ENCODE measurements at places on chromosomes 16 and 17. TPM values are rescaled to one million over a fixed set of nuclear protein-coding genes. Genes with fewer than 3 reads are reported as not detected.

RBFOX1 gene
- total RNA-seq: not detected

HEATR9 gene
- total RNA-seq: not detected

ZNF778 gene
- total RNA-seq: 6.6 TPM

ZG16 gene
- total RNA-seq: not detected

CCL17 gene
- total RNA-seq: not detected

KIF18B gene
- total RNA-seq: 3.9 TPM

ZNF286A gene
- total RNA-seq: 35.0 TPM

GH2 gene
- total RNA-seq: not detected

RASD1 gene
- total RNA-seq: 0.42 TPM

KRTAP3-2 gene
- not detected for total RNA-seq

MT1G gene
- not detected for total RNA-seq

DNA sequence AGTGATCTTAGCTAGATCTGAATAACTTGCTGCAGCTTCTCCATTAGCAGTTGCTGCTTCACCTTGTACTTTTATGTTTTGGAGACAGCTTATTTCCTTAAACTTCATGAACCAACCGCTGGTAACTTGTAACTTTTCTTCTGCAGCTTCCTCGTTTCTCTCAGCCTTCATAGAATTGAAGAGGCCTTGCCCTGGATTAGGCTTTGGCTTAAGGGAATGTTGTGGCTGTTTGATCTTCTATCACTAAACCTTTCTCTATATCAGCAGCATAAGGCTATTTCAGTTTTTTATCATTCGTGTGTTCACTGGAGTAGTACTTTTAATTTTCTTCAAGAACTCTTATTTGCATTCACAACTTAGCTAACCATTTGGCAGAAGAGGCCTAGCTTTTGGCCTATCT, 21.5 kb upstream of the TMEM92 start:
- no peak for DNase-seq

DNA sequence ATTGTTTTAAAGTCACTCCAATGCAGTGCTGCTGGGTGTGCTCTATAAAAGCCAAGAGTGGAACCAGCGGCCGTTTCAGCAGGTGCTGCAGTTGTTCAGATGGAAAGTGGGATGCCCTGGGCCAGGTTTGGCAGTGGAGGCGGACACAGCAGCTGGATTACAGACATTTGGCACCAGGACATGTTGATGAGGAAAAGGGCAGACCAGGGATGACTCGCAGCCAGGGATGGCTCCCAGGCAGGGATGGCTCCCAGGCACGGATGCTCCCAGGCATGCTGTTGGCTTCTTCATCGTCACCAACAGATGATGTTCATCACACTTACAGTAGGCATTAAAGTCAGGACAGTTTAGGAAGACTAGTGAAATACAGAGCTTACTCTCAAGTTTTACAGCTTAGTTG, 10.0 kb downstream of the GAN start:
- no peak for DNase-seq

GRCh38 chr16:30399435-30400186, 4.4 kb downstream of the ZNF48 start:
- DNase-seq: no peak

GRCh38 chr16:27868180-27868579, 195.3 kb downstream of the GSG1L start:
- no peak for DNase-seq

DNA sequence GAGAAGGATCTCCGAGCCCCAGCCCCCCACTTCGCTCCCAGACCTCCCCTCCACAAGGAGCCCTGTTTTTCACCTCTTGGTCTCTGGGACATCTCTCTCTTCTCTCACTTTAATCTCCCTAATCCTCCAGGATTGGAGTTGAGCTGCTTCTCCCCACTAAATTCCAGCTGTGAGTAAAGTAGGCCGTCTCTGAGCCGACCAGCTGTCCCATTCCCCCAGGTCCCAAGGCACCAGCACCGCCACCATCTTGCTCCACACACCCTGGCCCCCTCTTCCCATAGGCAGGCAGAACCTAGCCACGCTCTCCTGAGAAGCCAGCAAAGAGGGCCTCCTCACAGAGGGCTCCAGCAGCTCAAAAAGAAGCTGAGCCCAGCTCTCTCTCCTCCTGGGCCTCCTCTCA, 878 bp downstream of the DLG4 start:
- no peak for DNase-seq

GRCh38 chr16:324451-325334, 27.8 kb downstream of the AXIN1 start:
- DNase-seq: no peak

- DNase-seq: no peak
Observed at GRCh38 chr16:53817117-53817755, 113.3 kb downstream of the FTO start.

- no peak for DNase-seq
Observed at GRCh38 chr17:2580151-2580550, 13.3 kb upstream of the PAFAH1B1 start.

- no peak for DNase-seq
Observed at GRCh38 chr16:29858149-29858849, 4.7 kb downstream of the CDIPT start.

DNA sequence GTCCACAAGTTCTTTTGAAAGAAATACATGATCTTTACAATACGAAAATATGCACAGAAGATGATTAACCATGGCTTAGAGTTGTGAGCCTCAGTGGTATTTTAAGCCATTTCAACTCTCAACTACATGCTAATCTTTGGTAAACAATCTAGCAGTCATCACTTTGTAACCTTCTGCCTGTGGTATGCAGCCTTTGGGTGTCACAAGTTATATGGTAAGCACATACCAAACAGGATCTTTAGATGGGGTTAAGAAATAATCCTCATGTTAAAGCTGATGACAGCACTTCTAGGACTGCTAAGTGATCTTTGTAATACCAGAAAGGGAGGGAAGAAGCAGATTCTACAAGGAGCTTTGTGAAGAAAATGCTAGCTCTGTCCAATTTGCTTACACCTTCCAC, 74.3 kb downstream of the CA4 start:
- no peak for DNase-seq

- no peak for DNase-seq
Observed at GRCh38 chr17:74972107-74972972, at the start of gene HID1. Gene HID1 (minus strand): TSS chr17:74972759. CDS start chr17:74972656, 103 bp downstream.

GRCh38 chr17:67712375-67712774, 5.4 kb upstream of the NOL11 start:
- DNase-seq: no peak

DNA sequence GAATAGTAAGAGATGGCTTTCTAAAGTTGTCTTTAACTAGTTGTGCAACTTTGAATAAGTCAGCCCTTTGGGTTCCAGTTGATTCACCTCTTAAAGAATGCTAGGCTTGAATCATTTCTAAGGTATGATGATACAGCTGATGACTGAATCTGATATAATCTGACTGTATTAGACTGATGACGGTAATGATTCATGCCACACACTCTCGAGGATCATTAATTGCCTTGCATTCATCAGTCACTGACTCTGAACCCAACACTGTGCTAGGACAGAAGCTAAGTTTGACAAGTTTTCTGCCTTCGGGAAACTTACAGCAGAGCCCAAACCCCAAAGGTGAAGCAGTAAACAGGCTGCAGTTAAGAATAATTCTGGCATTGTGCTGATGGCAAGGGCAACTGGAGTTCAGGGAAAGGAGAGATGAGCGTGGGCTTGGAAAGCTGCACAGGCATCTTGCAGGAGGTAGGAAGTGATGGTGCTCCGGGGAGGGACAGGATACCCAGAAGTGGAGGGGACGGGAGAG, 25.8 kb downstream of the ASIC2 start:
- DNase-seq: no peak

GRCh38 chr17:7294614-7295153, at the start of gene YBX2:
Gene YBX2 (minus strand): TSS chr17:7294639. CDS start chr17:7294500, 139 bp downstream.
- no peak for DNase-seq

DNA sequence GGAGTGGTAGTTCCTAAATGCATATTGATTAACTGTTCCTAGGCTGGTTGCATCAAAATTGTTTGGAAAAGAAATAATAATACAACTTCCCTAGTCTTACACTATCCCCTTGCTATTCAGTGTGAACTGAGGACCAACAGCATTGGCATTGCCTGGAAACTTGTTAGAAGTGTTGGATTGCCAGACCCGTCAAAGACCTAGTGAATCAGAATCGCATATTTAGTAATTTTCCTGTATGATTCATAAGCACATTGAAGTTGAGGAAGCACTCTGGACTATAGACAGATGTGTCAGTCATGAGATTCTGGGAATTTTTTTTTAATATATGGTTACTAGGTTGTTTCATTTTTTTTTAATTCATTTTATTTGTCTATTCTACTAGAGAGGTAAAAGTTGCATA, 34.7 kb upstream of the KCNJ16 start:
- no peak for DNase-seq

DNA sequence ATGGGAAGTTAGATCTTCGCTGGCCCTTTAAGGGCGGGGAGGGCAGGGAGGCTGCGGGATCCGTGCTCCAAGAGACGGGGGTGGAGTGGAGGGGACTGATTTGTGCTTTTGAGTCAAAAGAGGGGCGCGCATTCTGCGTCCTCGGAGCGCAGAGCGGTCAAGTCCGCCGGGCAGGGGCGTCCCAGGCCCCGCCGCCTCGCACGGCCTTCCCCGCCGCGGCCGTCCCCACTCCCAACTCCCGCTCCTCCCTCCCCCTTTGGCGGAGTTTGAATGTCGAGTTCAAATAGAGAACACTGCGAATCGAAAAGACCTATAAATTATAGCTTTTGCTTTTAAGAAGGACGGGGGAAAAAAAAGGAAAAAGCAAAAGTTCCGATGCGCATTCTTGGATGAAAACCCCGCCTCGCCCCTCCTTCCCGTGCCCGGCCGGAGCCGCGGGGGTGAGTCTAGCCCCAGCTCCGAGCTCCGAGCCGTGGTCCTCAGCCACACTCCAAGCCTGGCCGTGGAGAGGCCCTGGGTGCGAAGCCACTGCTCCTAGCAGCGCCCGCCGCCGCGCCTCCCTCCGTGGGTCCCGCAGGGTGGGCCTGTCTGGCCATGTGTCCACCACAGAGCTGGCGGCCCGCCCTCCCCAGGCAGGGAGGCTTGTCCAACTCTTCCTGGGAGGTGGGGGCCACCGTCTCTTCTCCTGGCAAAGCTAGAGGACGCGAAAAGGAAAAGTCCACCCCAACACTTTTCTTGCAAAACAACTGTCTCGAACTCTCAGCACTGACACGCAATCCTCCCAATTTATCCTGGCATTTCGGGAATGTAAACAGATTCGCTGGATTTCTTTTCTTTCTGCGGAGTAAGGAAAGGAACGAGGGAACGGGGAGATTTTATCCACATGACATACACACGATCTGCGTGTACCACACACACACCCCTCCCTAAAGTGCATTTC, 3.6 kb downstream of the CBX8 start:
- DNase-seq: no peak

DNA sequence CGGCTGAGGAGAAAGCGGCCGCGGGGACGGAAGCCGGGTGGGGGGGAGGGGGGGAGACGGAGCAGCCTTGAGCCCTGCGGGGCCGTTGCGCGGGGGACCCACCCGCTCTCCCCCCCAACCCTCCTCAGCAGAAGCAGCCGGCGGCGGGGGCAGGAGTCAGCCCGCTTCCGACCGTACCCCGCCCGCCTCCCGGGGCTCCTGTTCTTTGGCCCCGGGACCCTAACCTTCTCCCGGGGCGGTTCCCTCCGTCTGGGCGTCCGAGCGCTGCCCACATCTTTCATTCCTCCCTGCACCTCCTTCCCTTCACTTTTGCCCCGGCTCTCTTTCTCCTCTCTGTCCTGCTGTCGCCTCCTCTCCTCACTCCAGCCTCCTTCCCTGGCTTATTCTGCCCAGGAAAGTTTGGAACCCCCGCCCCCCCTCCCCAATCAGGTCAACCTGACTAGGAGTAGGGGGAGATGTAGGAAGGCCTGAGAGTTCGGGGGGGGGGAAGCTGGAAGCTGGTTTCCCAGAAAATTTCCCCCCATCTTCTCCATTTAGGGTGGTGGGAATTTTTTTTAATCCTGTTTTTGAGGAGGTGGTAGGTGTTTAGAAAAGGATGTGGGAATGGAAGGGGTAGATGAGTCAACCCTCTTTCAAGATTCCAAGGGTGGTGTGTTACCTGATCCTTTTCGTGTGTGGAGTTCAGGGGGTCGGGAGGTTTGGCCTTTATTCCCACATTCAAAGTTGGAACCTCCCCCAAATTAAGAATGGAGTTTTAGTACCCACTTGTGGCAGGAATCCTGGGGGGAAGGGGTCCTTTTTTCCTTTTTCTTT, 427 bp upstream of the NLK start:
- DNase-seq: no peak

DNA sequence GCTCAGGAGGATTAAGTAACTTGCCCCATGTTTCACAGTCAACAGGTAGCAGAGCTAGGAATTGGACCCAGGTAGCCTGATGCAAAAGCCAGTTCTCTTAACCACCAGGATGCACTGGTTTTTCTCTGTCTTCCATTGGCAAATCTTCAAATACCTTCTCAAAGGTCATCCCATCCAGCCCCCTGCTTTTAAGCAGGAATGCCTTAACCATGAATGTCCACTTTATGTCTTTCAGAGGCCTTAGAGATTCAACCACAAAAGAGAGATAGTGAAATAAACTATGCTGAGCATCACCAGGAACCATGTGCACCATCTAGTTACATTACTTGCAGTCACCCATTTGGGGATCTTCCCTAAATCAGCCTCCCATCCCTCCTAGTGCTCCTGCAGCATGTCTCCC, 94.3 kb downstream of the C17orf67 start:
- no peak for DNase-seq

DNA sequence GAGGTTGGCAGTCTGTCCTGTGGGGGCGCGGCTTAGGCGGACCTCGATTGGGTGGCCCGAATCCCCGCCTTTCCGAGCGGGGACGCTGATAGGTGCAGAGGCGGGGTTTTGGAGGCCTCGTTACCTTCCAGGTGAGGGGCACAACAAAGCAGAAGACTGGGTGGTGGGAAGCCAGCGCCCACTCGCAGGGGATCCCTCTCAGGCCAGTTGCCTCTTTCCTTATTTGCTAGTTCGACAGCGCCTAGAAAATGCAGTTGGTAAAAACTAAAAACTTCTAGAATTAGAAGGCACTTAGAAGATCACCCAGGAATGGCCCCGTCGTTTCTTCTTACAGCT, 730 bp downstream of the KAT7 start:
- DNase-seq: no peak

DNA sequence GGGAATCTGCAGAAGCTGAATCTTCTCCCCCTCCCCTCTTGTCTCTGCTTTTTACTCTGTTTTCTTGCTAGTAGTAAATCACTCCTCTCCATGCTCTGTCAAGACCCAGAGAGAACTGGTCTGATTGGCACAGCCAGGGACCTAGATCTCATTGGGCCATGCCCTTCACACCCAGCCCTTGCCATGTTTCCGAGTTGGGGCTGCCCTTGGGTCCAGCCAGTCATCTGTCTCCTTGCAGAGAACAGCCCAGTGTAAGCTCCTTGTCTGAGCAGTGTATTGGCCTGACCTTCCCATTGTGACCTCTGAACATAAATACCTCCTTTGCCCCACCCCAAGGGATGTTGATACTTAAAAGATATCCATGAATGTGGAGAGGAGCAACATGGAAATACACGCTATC, 3.9 kb downstream of the MMP15 start:
- no peak for DNase-seq

DNA sequence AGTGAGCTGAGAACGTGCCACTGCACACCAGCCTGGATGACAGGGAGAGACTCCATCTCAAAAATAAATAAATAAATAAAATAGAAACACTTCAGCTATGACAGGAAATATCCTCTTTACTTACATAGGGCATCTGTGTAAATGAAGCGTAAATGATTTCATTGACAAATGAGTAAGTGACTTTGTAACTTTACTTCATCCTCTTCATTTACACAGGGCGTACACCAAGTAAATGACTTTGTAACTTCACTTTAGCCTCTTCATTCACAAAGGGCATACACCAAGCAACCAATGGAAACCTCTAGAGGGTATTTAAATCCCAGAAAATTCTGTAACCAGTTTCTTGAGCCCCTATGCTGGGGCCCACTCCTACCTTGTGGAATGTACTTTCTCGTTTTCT, 16.2 kb upstream of the KLHDC4 start:
- no peak for DNase-seq

Measured in chondrocyte (in vitro differentiated cells).